Posterior vena cava (tissue), 2 donors: ENCODE measurements at places on chromosomes 16 and 17.
A peak's percentile ranks its signal among the peaks of the same experiment; 100 is the strongest.

GRCh38 chr17:77959126-77959925 lies 823 bp downstream of the TNRC6C start:
- DNase-seq = no peak

GRCh38 chr17:39200070-39200879 lies at the start of gene RPL19:
Gene RPL19, plus strand, starts transcription at chr17:39200283. Its CDS starts 62 bp downstream, at chr17:39200345.
- peak; percentile 94 for DNase-seq

- peak; percentile 92 for DNase-seq
Observed at GRCh38 chr17:1486802-1487695, 5.4 kb downstream of the MYO1C start.

DNA sequence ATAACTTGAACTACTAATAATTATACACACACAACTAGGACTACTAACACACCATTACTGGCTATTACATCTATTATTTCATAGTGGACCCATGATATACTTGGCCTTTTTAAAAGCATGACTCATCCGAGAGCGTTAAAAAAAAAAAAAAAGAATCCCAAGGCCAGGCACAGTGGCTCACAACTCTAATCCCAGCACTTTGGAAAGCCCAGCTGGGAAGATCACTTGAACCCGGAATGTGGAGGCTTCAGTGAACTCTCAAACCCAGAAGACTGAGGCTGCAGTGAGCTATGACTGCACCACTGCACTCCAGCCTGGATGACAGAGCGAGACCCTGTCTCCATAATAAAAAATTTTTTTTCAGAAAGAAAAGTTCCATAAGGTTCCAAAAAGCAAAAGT lies 3.1 kb downstream of the GLG1 start:
- DNase-seq = no peak

DNA sequence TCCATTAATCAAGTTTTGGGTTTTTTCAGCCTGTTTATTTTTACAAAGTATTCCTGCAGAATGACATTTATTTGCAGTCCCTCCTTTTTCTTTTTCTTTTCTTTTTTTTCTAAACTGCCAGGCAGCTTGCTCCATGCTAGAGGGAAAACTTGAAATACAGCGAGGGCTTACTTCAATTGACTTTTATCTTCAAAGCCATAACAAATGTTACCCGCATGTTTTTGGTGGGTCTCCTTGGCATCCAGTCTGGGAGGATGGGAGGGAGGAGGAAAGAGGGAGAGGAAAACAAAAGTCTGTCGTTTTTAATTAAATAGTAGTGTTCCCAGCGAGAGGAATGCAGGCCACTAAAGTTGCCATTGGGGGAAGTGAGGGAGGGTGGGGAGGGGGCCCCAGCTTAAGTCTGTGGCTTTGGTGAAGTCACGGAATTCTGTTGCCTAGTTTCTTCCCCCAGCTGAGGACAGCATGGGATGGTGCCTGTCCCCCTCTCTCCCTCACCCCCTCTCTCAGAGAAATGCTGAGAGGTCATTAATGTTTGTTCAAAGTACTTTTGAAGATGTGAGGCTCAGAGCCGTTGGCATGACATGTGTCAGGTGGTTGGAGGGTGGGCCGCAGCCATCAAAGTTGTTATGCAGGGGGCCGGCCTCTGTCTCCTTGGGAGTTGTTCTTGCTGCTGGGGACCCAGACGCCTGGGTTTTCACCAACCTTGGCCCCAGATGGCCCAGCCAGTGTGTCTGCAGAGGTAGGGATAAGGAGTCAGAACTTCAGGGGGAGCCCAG lies 2.9 kb downstream of the NKD1 start:
- DNase-seq = no peak

- DNase-seq = no peak
Observed at GRCh38 chr17:79729761-79730160, 982 bp upstream of the ENPP7 start.

DNA sequence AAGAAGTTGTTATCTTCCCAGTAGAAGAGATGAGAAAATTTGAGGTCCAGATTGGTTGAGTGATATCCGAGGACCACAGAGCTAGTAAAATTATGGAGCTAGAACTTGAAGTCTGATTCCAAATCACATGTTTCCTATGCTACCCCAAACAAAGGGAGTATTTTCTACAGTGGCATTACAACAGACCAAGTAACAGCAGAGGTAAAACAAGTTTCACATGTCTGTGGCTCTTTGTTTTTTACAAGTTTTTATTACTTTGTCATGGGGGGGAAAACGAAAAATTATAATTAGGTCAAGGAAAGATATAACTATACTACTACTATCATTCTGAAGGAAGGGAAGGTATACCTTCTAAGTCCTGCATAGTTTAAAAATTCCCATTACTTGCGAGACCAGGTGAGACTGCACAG lies 49.4 kb downstream of the KANSL1 start:
- DNase-seq = no peak

- DNase-seq = no peak
Observed at GRCh38 chr16:89869911-89870310, 3.5 kb upstream of the TCF25 start.

GRCh38 chr17:66564992-66565465 lies 262.6 kb downstream of the PRKCA start:
- DNase-seq = no peak
